Activated T-cell treated with anti-CD3 and anti-CD28 coated beads for 24 hours (primary cell): ENCODE measurements at places on chromosomes 11 and 22.
A peak's percentile ranks its signal among the peaks of the same experiment; 100 is the strongest.

DNA sequence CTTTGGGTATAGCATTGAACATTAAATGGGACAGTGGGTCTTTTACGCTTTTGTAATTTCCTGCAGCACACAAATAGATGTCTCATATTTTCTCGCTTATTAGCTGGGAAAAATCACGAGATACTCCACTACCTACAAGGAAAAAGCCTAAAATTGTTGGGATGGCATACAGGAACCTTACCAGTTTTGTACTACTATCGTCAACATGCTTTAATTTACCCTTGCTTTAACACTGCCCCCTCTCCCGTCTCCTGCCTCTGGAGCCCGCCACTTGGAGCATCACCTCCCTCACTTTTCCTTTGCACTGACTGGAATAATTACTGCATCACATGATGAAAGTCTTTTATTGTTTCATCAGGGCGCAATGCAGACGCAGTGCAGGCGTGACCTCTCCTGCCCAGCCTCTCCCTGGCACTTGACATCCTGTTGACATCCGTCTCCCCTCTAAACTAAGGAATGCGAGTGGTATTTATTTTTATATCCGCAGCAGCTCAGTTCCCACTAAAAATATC, 1.0 kb upstream of the FNBP4 start:
- DNase-seq: peak; percentile 16

DNA sequence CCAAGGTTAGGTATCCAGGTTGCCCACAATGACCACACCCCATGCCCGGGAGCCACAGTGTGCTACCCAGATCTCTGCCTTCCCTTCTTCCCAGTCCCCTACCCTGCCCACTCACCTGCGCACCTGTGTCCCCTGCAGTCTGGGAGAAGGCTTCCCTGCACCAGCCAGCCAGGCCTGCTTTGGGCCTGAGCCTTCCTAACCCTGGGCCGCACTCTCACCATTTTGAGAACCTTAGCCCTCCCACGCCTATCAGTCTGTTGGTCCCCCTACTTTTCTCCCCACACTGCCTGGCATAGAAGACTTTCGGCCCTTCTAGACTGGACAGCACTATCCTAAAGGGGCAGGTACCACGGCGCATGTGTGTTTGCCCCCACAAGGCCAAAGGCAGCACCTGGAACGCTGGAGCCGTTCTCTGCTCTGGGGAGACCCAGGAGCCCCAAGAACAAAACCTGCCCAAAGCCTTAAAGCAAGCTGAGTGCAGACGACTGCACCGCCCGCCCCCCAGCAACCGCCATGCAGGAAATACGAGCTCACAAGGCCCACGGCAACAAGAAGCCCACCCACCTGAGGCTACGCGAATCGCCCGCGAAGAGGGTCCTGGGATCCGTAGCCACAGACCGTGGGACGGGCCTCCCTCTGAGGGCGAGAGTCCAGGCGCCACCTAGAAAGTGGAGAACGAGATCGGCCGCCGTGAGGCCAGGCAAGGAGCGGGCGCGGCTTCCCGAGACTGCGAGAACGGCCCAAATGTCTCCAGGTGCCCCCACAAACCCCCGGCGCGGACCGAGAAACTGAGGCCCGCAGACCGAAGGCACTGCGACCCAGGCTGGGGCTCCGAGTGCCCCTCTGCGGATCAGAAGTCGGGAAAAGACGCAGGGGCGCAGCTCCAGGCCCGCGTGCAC, 546 bp downstream of the GNB1L start:
- DNase-seq: no peak

GRCh38 chr11:133984828-133985227, 28.1 kb upstream of the IGSF9B start:
- DNase-seq: no peak

GRCh38 chr11:128305588-128305987, 281.8 kb downstream of the ETS1 start:
- no peak for DNase-seq

DNA sequence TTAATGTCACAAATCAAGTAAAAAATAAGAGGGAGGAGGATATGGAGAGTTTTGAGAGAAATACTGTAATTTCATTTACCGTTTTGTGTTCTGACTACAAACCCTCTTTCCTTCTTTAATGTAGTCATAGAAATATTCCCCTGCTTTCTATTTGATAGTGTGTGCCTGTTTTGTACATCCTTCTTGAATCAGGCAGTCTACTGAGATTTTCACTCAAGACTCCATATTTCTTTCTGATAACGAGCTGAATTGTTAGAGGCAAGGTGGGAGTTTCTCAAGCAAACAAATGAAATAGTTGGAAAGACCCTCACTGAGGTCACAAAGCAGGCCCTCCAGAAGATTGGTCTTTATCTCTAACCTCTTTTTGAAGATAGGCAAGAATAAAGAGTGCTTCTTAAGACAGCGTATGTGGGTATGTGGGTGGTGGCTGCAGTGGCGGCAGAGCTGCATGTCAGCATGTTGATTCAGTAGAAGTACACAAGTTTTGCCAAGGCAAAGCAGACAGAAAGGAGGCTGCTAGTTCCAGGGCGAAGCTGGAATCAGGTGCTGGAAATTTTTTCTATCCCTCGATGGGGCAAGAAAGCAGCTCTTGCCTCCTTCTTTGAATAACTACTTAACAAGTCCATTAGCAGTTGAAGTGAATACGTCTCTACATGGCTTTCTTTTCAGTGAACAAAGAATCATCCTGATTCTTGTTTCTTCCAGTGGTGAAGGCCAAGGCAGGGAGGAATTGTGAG, 164.2 kb downstream of the FAM76B start:
- no peak for DNase-seq

DNA sequence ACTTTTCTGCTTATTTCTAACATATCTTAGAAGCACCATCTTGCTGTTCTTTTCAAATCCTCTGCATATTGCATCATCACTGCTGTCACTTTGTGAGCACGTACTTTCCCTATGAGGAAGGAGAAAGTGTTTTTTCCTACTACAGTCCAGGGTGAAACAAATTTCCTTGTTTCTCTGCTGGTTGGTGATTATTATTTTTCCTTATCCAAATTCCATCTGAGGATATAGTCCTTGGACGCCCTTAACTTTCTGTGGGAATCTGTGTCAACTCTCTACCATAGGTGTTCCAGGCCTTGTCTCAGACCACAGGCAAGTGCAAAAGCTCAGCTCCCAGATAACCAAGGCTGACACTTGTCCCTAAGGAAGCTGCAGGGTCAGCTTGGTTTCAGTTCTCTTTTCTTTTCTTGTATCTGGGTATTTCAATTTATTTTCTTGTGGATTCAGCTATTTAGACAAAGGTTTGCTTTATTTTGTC, 29.4 kb upstream of the LYVE1 start:
- DNase-seq: no peak

- DNase-seq: no peak
These were observed 348.2 kb downstream of the CADM1 start for GRCh38 chr11:115155978-115156377.

DNA sequence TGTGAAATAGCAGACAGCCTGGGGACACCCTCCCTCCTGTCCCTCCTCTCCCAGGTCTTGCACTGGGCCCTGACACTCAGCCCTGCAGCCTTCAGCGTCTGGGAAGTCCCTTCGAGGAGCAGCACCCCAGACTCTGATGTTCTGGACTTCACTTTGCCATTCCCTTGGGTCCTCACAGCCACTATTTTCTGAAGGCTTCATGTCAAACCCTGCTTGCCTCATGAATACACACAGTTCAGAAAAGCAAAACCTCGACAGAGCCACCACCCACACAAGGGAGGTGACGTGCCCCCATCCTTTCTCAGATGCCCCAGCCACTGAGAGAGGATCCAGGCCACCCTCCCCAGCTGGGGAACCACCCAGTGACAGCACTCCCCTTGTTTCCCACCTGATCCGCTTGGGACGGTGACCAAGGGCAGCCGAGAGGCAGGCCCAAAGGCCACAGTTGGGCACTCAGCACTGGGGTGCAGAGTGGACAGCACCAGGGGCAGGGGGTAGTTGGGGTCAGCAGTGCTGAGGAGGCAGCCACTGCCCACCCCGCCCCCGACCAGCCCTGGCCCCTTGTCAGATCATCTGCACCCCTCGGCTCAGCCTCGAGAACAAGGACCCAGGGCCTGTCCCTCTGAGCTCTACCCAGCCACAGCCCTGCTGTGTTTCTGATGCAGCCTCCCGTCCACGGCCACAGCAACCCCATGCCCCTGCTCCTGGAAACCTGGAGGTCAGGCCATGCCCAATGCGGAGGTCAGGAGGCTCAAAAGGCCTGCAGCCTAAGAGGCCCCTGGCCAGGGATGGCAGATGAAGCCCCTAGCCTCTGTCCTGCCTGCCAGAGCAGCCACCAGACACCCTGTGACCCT, 3.1 kb upstream of the TNNT3 start:
- no peak for DNase-seq

DNA sequence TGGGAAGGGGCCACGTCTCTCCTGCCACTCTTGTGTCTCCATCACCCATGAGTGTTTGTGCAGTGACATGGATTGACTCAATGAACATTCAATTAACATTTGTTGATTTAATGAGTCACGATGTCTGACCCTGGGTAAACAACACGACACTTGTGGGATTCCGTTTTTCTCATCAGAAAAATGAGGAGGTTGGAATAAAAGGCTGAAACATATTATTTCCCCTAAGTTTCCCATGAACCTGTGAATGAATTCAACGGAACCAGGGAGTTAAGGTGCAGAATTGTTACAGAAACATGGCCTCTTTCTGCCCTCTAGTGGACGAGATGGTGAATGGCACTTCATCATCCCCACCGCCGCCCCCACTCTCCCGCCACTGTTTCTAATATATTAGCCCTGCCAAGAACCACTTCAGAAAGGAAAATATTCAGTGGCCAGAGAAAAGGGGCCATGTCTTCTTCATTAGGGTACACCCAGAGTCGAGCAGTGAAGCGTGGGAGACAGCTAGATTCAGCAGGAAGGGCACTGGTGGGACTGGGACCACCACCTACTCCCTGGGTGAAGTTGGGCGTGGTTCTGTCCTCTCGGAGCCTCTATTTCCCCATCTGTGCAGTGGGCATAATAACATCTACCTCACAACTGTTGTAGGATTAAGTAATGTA, 46.3 kb upstream of the SYT13 start:
- DNase-seq: peak; percentile 44

- DNase-seq: no peak
These were observed 5.1 kb downstream of the CCDC89 start for GRCh38 chr11:85680897-85681296.

DNA sequence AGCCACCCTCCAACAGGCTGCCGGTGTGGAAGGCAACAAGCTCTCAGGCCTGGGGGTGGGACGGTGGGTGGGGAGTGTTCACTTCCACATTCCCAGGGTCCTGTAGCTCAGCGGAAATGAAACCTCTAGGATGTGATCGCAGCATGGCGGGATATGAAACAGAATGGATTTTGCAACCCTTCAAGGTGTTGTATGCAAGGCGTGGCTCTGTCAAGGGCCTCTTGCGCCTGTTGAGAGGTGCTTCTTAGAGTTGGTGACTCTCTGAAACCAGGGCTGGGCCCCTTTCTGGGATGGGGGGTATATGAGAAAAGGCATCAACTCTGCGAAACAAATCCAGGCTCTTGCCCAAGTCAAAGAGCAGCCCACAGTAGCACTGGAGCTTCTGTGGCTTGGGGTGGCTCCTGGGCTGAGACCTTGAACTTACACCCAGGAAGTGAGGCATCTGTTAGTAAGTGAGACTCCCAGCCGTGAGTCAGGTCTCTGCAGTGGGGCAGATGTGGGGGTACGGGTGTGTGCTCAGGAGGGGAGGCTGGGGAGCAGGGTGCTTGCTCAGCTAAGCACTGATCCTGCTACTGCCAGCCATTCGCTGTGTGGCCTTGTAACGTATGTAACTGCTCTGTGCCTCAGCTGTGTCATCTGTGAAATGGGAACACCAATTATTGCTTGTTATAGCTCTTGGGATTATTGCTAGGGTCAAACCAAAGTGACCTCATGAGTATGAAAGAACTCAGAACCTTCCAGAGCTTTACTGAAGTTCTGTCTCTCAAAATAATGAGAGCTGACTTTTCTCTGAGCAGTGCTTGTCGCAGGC, 28.3 kb downstream of the NECTIN1 start:
- DNase-seq: no peak

DNA sequence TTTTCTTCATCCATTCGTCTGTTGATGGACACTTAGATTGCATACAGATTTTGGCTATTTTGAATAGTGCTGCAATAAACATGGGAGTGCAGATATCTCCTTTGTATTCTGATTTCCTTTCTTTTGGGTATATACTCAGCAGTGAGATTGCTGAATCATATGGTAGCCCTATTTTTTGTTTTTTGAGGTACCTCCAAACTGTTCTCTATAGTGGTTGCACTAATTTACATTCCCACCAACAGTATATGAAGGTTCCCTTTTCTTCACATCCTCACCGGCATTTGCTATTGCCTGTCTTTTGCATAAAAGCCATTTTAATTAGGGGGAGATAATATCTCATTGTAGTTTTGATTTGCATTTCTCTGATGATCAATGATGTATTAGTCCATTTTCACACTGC, 96.1 kb downstream of the PRR5L start:
- DNase-seq: no peak

GRCh38 chr11:12285811-12286222, 91.6 kb upstream of the PARVA start:
- DNase-seq: no peak

DNA sequence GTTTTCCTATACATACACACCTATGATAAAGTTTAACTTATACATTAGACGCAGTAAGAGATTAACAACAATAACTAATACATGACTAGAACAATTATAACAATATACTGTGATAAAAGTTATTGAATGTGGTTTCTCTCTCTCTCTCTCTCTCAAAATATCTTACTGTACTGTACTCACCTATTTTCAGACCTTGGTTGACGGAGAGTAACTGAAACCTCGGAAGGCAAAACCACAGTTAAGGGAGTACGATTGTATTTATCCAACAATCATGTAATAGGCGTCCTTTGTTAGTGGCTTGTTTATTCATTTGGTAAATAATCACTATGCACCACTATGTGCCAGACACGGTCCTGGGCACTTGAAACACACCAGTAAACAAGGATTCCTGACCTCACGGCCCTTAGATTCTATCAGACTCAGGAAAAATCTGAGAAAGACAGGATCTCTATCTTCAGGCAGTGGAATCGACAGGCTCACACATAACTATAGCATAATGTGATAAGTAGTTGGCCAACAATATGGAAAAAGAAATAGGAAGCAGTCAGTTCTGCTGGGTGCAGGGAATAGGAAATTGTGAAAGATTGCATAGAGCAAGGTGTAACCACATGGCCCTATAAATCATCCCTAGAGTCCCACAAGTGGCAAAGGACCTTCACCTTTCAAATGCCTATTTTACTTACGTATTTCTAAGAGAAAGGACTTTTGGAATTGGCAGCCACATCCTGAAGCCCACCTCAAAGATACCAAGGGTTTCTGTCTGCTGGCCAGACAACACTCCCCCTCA, 12.0 kb downstream of the ETS1 start:
- no peak for DNase-seq

- DNase-seq: no peak
These were observed 15.4 kb downstream of the RSPH14 start for GRCh38 chr22:23126165-23127054.
